Effector CD8-positive, alpha-beta T cell (primary cell): ENCODE measurements at places on chromosomes 1 and 21.

GRCh38 chr1:225762002-225762441 lies 15.6 kb upstream of the SRP9 start:
- DNase-seq = no peak

- DNase-seq = peak; percentile 27
Observed at GRCh38 chr1:112618721-112619517, at the start of gene ST7L. Gene ST7L (minus strand): TSS chr1:112619141. CDS start chr1:112619113, 28 bp downstream.

DNA sequence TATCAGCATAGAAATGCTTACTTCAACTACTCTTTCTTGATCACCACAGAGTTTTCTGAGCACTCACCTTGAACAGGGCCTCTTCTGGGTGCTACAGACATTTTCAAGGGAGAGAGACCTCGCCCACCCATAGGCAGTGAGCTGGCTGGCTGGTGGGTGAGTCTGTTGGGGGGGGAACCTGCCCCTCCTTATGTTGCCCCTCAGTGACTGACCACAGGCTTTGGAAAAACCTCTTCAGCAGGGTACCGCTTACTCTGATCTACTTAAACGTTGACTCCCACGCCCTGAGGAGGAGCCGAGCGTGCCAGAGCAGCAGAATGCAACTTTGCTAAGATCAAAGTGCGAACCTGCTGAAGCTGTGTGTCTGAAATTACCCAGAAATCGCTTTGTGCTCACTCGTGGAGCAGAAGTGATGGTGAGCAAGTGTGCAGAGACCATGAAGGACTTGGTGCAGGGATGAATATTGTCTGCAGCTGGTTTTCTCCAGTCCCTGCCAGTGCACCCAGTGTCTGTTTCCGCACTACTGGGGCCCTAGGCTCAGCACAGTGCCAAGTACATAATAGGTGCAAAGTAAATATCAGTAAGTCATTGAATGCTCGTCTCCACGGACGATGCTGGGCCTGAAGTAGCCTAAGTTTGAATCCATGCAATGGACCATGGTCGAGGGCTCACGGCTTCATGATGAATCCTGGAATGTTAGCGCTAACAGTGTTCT lies 158.7 kb upstream of the IRF2BP2 start:
- no peak for DNase-seq

- DNase-seq = no peak
Observed at GRCh38 chr1:190192627-190193026, 285.0 kb downstream of the BRINP3 start.

DNA sequence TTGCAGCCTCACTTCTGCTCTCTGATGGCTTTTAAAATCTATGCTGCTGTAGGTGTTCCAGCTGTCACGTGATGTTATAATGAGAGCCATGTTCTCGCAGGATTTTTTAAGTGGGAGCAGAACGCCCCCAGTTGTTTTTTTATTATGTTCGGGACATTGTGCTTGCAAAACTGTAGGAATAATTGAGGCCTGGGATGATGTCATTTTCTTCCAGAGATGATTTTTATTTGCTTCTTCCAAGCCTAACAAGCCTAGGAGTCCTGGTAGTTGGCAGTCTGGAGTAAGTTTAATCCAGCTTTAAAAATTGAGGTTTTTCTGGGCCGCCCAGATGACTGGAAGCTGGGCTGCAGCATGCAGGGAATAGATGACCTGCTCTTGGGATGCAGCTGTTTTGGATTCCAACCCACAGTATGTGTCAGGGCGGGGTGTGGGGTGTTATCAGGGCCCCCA lies 34.6 kb upstream of the CHIT1 start:
- no peak for DNase-seq

DNA sequence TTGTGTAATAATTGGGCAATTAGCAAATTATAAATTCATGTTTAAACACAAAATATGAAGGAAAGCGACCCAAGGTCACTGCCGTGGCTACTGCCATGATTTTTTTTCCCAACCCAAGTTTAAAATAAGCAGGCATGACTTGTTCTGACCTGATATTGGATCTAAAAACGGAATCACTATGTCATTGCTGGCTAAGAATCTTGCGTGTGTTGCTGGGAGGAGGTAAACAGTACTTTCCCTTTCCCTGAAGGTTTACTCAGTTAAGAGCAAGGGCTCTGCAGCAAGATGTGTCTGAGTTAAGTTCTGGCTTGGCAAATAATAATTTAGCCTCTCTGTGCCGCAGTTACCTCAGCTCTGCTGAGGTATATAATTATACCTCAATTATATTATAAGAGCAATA lies 125.7 kb upstream of the L1TD1 start:
- DNase-seq = no peak

DNA sequence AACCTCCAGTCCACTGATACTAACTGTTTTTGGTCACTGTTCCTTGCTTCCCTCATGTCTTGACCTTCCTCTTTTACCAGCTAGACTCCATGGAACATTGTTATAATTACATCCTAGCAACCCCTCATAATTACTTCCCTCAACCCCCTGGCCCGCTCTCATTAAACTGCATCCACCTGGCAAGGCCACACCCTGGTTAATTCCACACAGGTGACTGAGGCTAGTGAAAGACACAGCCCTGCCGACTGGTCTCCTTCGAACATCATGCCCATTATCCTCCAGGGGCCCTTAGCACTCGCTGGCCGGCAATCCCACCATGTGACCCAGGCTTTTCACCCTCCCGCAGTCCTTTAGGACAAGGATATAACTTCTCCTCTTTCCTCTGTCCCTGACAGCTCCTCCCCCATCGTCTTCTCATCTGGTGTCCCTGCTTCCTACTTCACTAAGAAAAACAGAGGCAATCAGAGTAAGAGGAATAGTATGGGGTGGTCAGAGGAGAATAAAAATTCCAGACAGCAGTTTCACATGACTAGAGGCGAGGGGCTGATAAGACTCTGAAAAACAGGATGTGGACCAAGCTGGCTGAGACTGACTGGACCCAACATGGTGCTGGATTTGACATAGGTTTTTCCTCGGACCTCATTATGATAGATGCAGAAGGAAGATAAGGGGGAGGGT lies 8.8 kb upstream of the TENT5B start:
- DNase-seq = no peak

DNA sequence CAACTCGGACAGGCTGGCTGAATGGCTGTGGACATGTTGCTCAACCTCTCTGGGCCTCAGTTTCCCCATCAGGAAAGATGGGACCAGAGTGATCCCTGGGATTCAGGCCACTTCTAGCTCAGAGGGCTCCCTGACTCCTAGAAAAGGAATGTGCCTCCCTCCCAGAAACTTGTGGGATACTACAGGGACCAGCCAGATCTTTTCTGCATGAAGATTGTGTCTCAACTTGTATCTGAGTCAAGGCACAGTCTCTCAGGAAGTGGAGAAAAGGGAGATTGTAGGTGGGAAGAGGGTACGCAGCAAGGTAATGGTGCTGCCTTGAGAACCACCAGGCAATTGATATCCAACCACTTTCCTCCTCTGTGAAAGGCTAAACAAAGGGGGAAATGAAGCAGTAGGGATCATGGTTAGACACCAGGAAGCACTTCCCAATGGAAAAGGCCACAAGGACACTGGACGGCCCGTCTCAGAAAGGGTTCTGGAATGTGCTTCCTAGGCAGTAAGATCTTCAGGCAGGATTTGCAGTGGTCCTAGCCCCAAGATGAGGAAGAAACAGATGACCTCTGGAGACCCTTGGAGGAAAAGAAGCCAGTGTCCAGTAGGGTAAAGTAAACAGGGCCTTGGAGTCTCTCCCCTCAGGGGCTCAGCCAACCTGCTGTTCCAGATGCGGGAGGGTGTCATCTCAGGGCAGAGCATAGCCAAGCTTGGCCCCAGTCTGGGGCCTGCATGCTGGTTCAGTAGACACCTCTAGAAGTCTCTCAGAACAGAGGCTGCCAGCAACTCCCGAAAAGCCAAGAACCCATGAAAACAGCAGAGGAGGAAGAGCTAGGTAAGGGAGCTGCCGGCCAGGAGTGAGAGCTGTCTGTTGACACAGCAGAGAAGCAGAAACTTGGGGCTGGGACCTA lies 16.8 kb downstream of the IFFO2 start:
- DNase-seq = no peak

GRCh38 chr1:36843906-36844610 lies 190.3 kb downstream of the GRIK3 start:
- DNase-seq = no peak

- peak; percentile 63 for DNase-seq
Observed at GRCh38 chr1:203504400-203505250, 10.7 kb downstream of the OPTC start.
